ENCODE measurements at places on chromosomes 2 and 18.

GRCh38 chr2:120005834-120006521 lies 6.9 kb upstream of the EPB41L5 start:
- DNase-seq = no peak

GRCh38 chr2:99079226-99079625 lies 62.3 kb upstream of the C2orf15 start:
- DNase-seq = no peak

DNA sequence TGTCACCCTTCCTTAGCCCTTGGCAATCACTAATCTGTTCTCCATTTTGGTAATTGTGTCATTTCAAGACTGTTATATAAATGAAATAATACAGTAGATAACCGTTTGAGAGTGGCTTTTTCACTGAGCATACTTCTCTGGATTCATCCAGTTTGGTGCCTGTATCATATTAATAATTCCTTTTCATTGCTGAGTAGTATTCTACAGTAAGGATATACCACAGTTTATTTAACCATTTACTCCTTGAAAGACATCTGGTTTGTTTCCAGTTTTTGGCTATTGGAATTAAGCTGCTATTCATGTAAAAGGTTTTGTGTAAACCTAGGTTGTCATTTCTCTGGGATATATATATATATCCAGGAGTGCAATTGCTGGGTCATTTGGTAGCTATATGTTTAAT lies 44.6 kb upstream of the TGFA start:
- no peak for DNase-seq

DNA sequence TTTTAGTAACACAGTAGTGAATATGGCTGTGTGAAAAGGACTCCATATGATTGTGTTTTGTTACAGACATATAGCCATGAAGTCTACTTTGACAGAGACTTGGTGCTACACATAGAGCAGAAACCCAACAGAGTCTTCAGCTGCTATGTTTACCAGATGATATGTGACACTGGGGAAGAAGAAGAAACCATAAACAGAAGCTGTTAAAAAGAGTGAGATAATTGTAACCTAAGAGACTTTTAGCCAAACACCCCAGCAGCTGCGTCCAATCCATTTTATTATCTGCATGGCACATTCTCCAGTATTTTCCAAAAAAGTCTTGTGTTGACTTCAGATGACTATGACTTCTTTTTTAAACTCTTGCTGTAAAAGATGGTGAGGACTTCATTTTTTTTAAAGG lies 41.4 kb upstream of the CYBRD1 start:
- no peak for DNase-seq

- DNase-seq = no peak
Observed at GRCh38 chr2:41647468-41648050, 400.3 kb upstream of the PKDCC start.

DNA sequence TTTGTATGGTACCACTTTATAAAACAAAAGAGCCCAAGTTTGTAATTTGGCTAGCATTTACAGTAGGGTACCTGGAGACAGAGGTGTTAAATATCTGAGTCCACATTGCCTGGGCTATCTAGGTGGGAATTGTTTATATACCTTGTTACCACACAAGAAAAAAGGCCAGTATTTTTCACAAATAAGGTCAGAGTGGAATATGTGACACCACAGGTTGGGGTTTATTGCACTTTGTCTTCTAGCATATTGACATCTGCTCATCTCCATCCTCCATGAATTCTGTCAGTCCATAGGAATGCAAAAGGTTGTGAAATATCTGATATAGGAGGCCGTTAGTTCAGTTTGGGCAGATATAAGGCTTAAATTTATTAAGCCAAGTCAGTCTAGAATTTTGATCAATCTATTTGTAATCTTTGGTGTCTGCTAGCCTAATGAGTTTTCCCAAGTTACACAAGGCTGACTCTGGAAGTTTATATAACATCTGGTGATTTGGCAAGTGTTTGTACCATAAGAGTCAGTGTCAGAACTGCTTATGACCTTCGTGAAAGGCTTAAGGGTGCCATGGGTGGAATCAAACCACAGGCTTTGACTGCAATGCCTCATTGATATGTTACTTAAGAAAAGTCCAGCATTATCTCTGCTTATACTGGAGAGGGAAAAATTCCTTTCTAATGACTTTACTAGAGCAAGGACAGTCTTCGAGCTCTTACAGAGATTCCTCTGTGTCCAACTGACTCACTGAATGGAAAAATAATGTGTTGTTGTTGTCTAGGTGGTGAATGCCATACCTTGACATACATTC lies 11.3 kb upstream of the DPP4 start:
- no peak for DNase-seq

GRCh38 chr2:102065675-102066252 lies 74.0 kb downstream of the IL1R2 start:
- DNase-seq = no peak

- peak; percentile 33 for DNase-seq
Observed at GRCh38 chr2:233350708-233351107, 3.6 kb upstream of the DGKD start.

Measured in CD4-positive, alpha-beta T cell treated with Interleukin-6 at 100 ng/mL for 8 hours (primary cell).